ENCODE measurements at places on chromosomes 4 and X. TPM values are rescaled to one million over a fixed set of nuclear protein-coding genes. Genes with fewer than 3 reads are reported as not detected.

Gene PFKFB1
- total RNA-seq, result 0.14 TPM

Gene TECRL
- not detected for total RNA-seq

Gene RNF128
- total RNA-seq, result 1.8 TPM

Gene GAGE12F
- total RNA-seq, result not detected

Gene SLC49A3
- 3.4 TPM for total RNA-seq

Gene AMER1
- total RNA-seq, result 3.4 TPM

Gene GRIA2
- not detected for total RNA-seq

Gene SLITRK4
- total RNA-seq, result 5.1 TPM

Gene UBL4A
- 55.9 TPM for total RNA-seq

Gene ELF2
- 19.8 TPM for total RNA-seq

Gene ADH6
- total RNA-seq, result not detected

Gene CTAG2
- not detected for total RNA-seq

Gene TMPRSS11B
- not detected for total RNA-seq

Gene PNMA6A
- 7.9 TPM for total RNA-seq

Gene KCNIP4
- total RNA-seq, result 4.7 TPM

Gene GAB3
- 0.82 TPM for total RNA-seq

Gene APLN
- total RNA-seq, result 0.14 TPM

Gene FOXR2
- not detected for total RNA-seq

Gene EXOC1L
- not detected for total RNA-seq

Gene HELT
- total RNA-seq, result not detected

Gene WDR17
- total RNA-seq, result 3.7 TPM

Gene CTAG1B
- total RNA-seq, result not detected

Gene RPS3A
- total RNA-seq, result 4,820 TPM

Gene GPRASP3
- 9.5 TPM for total RNA-seq

Gene PNMA6F
- total RNA-seq, result not detected

Gene GLOD5
- total RNA-seq, result not detected

Gene UGT2A3
- not detected for total RNA-seq

Gene FGF13
- 9.6 TPM for total RNA-seq

Gene RNF212
- total RNA-seq, result 13.0 TPM

Gene CCDC160
- 0.63 TPM for total RNA-seq

Gene TEX13B
- not detected for total RNA-seq
